ENCODE measurements at places on chromosomes 11 and 22. TPM values are rescaled to one million over a fixed set of nuclear protein-coding genes. Genes with fewer than 3 reads are reported as not detected.

Gene BTG4
- not detected for total RNA-seq

Gene C11orf97
- not detected for total RNA-seq

Gene TUB
- total RNA-seq = 2.3 TPM

Gene NXPE2
- total RNA-seq = not detected

Gene FXYD6
- total RNA-seq = not detected

DNA sequence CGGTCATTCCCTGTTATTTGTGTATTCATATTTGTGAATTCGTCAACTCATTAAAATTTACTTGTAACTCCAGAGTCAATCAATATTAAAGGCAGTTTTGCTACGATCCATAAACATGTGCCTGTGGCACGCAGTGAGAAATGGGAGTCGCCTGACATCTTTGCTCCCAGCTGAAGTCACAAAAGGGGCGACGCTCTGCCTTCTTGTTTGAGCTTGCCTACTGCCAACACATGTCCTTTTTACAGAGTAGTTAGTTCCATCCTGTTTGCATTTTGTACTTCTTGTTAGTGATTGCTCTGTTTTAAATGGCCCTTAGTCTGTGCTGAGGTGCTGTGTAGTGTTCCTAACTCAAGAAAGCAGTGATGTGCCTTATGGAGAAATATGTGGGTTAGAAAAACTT, 305.3 kb downstream of the ETS1 start:
- no peak overlapping the region for H3K27ac ChIP-seq
- no peaks in the 10 kb centered on the region for H3K36me3 ChIP-seq
- H3K4me1 ChIP-seq = no peaks in the 10 kb centered on the region
- no peaks in the 10 kb centered on the region for H3K27me3 ChIP-seq

DNA sequence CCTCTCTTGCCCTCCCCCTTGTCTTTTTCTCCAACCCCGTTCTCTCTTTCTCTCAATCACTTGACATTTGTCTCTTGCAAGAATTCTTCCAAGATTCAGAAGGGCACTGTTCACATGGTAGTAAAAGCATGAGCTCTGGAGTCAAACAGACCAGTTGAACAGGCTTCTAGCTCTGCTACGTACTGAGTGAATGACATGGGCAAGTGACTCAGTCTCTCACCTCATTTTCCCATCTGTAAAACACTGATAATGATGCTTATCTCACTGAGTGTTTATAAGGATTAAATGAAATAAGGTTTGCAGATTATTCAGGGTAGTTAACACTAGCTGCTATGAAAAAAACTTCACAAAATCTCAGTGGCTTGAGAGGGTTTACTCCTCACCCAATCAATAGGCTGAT, 5.9 kb upstream of the IL10RA start:
- no peak overlapping the region for H3K4me3 ChIP-seq
- H3K27me3 ChIP-seq = no peaks in the 10 kb centered on the region
- H3K36me3 ChIP-seq = no peaks in the 10 kb centered on the region
- H3K4me1 ChIP-seq = no peaks in the 10 kb centered on the region

DNA sequence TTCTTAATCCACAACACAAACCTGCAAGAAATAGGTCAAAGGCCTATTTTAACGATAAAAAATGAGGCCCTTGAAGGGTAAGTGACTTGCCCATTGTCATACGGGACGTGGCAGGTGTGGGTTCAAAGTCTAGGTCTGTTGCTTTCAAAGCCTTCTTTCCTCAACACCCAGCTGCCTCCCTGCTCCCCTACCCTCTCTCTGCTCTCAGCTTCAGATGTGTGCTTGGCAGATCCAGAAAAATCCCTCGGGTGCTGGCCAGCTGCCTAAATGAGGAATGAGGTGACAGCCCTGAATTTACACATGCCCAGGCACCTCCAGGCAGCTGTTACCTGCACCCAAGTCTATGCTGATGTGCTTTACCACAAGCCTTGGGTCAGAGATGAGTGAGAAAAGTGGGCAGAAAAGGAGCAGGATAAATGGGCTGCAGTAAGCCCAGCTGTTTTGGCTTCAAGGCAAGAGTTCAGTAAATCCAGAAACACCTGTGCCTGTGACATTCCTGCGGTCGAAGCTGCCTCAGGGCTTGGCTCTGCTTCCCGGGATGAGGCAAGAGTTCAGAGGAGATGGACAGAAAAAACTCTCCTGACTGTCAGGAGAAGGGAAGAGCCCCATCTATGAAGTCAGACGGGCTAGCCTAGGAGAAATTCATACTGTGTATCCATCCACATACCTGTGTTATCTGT, 49.9 kb upstream of the LDLRAD3 start:
- no peak overlapping the region for H3K4me3 ChIP-seq
- H3K27ac ChIP-seq = no peak overlapping the region
- H3K27me3 ChIP-seq = no peaks in the 10 kb centered on the region
- no peaks in the 10 kb centered on the region for H3K36me3 ChIP-seq
- no peak for DNase-seq

DNA sequence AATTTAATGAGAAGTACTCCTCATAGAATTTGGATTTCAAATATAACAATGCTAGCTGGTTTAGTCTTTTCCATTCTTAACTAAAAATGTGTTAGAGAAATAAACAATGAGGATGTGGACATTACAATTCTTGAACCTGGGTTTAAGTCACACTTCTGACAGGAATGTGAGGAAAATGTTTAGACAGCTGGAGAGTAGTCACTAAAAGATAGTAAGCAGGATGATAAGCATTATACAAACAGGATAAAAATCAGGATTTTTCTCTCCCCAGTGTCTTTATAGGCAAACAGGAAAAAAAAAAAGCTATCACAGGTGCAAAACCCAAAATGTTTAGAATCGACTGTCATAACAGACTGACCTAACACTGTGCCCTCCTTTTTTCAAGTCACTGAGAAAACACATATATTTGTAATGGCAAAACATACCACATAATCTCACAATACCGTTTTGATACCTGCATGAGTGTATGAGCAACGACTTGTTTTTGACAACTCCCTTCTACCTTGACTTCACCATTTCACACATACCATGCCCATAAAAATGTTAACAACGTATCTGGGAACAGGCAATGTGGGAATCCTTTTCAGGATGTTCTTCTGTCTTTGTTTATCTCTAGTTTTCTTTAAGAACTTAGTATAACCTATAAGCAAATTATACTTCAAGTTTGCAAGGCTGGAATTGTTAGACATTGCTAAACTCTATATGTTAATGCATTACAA, 242.0 kb downstream of the SBF2 start:
- H3K4me3 ChIP-seq = no peak overlapping the region
- no peaks in the 10 kb centered on the region for H3K36me3 ChIP-seq
- H3K27ac ChIP-seq = no peak overlapping the region

- H3K27ac ChIP-seq = no peak overlapping the region
- no peak for DNase-seq
- H3K36me3 ChIP-seq = no peaks in the 10 kb centered on the region
- no peaks in the 10 kb centered on the region for H3K27me3 ChIP-seq
- H3K4me1 ChIP-seq = no peaks in the 10 kb centered on the region
Observed at GRCh38 chr11:93289782-93290463, 40.6 kb upstream of the DEUP1 start.

GRCh38 chr11:89516496-89516895, 25.3 kb upstream of the NOX4 start:
- no peaks in the 10 kb centered on the region for H3K27me3 ChIP-seq
- no peak for DNase-seq
- H3K27ac ChIP-seq = no peak overlapping the region
- H3K36me3 ChIP-seq = no peaks in the 10 kb centered on the region
- no peak overlapping the region for H3K4me3 ChIP-seq

DNA sequence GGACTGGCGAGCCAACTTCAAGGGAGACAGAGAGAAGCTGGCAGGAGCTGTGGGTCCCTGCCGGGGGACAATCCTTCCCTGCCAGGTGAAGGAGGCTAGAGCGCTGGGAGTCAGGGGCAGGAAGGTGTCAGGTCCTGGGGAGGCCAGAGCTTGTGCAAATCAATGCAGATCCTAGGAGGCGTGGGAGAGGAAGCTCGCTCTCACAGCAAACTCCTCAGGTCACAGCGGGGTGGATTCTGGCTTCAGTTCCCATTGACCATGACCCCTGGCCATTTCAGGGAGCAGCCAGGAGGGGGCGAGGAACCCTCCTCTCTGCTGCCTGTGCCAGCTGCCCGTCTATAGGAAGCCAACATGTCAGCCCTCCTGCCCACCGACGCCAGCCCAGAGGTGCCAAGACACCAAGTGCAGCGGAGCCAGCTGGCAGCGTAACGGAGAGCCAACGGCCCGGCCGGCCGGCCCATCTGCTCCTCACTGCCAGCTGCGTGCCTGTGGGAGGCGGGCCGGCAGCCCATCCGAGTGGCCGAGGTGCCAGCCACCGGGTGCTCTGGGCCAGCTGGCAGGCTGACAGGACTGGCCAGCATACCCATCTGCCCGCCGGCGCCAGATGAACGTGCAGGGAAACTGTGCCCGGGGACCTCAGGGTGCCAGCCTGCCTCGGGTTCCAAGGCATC, 374.8 kb downstream of the MIAT start:
- DNase-seq = no peak
- H3K4me1 ChIP-seq = no peaks in the 10 kb centered on the region
- H3K4me3 ChIP-seq = no peak overlapping the region
- H3K36me3 ChIP-seq = no peaks in the 10 kb centered on the region

DNA sequence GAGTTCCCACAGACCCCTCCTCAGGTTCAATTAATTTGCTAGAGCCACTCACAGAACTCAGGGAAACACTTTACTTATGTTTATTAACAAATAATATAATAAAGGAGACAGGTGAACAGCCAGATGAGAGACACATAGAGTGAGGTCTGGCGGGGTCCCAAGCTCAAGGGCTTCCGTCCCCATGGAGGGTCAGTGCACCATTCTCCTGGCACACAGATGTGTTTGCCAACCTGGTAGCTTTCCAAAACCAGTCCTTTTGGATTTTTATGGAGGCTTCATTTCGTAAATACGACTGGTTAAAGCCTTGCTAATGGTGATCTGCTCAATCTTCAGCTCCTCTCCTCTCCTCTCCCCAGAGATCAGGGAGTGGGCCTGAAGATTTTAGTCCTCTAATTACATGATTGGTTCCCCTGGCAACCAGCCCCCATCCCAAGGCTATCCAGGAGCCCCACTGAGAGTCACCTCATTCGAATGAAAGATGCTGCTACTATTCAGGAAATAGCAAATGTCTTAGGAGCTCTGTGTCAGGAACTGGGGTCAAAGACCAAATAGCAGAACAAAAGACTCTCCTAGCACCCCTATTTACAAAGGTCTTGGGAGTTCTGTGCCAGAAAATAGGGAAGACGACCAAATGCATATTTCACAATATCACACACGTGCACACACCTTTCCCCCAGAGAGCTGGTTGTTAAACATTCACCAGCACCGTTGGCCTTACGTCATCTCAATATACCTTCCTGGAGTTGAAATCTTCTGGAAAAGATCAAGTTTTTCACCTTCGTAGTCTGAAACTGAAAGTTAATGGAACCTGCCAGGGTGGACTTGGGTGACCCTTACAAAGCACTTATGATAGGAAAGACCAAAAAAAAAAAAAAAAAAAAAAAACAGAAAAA, 23.8 kb upstream of the CAPRIN1 start:
- no peaks in the 10 kb centered on the region for H3K36me3 ChIP-seq
- DNase-seq = no peak
- H3K27me3 ChIP-seq = no peaks in the 10 kb centered on the region
- no peak overlapping the region for H3K4me3 ChIP-seq
- H3K27ac ChIP-seq = no peak overlapping the region

GRCh38 chr22:32602154-32602553, 127.5 kb downstream of the FBXO7 start:
- H3K27me3 ChIP-seq = no peaks in the 10 kb centered on the region
- no peak overlapping the region for H3K4me3 ChIP-seq
- H3K4me1 ChIP-seq = peaks cover 5% of the 10 kb centered on the region
- H3K36me3 ChIP-seq = no peaks in the 10 kb centered on the region
- H3K27ac ChIP-seq = no peak overlapping the region
- DNase-seq = no peak

GRCh38 chr11:56843816-56844215, 95.3 kb upstream of the OR9G4 start:
- H3K27ac ChIP-seq = no peak overlapping the region
- 0 out of 2 replicates have a peak, but pooled peaks cover 5% of the 10 kb centered on the region for H3K27me3 ChIP-seq
- no peaks in the 10 kb centered on the region for H3K36me3 ChIP-seq
- no peaks in the 10 kb centered on the region for H3K4me1 ChIP-seq
- DNase-seq = no peak

- H3K27me3 ChIP-seq = no peaks in the 10 kb centered on the region
- H3K36me3 ChIP-seq = no peaks in the 10 kb centered on the region
- no peak overlapping the region for H3K27ac ChIP-seq
- no peaks in the 10 kb centered on the region for H3K4me1 ChIP-seq
- H3K4me3 ChIP-seq = no peak overlapping the region
Observed at GRCh38 chr11:116078101-116078591, 573.9 kb upstream of the CADM1 start.

GRCh38 chr11:68010090-68011041, at the start of gene ALDH3B1:
Gene ALDH3B1 (plus strand): TSS chr11:68010327. CDS start chr11:68015298, 4,971 bp downstream.
- H3K4me3 ChIP-seq = peak within 1 kb of the TSS; percentile 43
- peak within 1 kb of the TSS; percentile 98 for H3K27ac ChIP-seq
- peaks cover 62% of the 10 kb centered on the region for H3K4me1 ChIP-seq
- H3K36me3 ChIP-seq = peaks cover 24% of the 10 kb centered on the region
- DNase-seq = peak; percentile 99

DNA sequence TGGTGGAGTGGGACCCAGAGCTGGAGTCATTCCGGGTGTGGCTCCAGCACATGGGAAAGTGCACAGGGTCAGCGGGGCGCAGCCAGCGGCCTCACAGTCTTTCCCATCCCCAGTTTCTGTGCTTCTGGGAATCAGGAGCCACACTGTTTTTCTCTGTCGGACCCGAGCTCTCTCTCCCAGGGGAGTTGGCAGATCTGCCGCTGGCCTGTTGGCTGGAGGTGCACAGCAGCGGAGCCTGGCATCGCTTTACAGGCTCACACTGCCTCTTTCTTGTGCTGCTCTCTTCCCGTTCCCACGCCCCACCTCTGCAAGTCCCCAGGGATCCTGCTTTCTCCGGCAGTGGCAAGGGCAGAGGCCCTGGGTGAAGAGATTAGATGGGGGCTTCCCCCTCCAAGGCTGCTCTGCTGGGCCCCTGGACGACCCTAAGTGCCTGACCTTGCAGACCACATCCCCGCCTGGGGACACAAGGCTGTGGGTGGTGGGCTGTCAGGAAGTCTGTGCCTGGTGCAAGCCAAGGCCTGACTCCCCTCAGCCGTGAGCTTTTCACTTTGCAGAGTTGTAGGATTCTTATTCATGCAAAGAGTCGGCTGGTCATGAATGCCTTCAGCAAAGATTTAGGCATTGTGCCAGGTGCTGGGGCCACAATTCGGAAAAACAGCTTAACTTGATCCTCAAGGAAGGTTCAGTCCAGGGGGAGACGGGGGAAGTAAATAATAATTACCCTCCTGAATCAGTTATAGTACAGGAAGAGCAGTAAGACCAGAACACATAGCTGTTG, 116.3 kb downstream of the TIMP3 start:
- no peaks in the 10 kb centered on the region for H3K36me3 ChIP-seq
- no peaks in the 10 kb centered on the region for H3K4me1 ChIP-seq
- no peak for DNase-seq
- 0 out of 2 replicates have a peak, but pooled peaks cover 4% of the 10 kb centered on the region for H3K27me3 ChIP-seq
- H3K4me3 ChIP-seq = no peak overlapping the region

- H3K4me3 ChIP-seq = no peak overlapping the region
- peaks cover 16% of the 10 kb centered on the region for H3K36me3 ChIP-seq
- H3K27ac ChIP-seq = no peak overlapping the region
- H3K27me3 ChIP-seq = no peaks in the 10 kb centered on the region
Observed at GRCh38 chr11:117230286-117230961, 1.4 kb downstream of the PCSK7 start.

- no peaks in the 10 kb centered on the region for H3K36me3 ChIP-seq
- no peaks in the 10 kb centered on the region for H3K4me1 ChIP-seq
- no peak overlapping the region for H3K4me3 ChIP-seq
- H3K27ac ChIP-seq = no peak overlapping the region
- peaks cover 7% of the 10 kb centered on the region for H3K27me3 ChIP-seq
- no peak for DNase-seq
Observed at GRCh38 chr22:36218648-36219193, 17.1 kb upstream of the APOL4 start.

GRCh38 chr11:81332276-81332675, 1401.4 kb downstream of the FAM181B start:
- DNase-seq = no peak
- no peak overlapping the region for H3K4me3 ChIP-seq
- no peaks in the 10 kb centered on the region for H3K36me3 ChIP-seq

All from SJSA1 (cell line).